ENCODE measurements at places on chromosomes 2 and 18.
A peak's percentile ranks its signal among the peaks of the same experiment; 100 is the strongest.

DNA sequence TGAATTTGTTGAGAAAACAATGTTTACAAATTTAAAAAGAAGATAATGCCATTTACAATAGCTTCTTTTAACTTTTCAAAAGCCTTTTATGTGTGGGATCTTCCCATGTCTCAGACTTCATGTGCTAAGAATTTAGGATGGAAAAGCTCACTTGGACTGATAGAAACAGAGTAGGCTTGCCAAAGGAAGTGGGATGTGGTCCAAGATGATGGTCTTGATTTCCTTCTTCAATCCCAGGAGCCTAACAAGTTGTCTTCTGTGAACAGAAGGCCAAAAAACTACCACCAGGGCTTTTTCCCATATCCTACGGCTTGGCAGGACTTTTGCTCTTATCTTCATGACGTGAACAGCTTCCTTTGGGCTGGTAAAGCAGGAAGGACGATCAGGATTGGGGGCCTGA, 9.5 kb downstream of the CXCR4 start:
- DNase-seq, result no peak

GRCh38 chr18:12638644-12639124, 19.2 kb downstream of the SPIRE1 start:
- DNase-seq, result no peak

DNA sequence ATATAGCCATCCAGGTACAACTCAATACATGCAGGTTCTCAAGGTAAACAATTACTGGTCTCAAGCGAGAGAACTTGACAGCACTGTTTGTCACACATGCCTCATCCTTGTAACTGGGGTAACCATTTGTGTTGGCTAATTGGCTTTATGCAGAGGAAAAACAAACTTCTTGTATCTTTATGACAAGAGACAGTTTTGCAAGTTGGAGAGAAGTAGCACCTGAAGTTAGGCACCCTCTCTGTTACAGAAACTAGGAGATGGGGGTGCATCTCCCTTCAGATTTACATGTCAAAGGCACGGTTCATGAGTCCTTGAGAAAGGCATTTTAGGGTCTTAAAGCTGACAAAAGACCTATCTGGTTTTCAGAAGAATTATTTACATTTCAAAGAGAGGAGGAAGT, 241.7 kb downstream of the CD226 start:
- DNase-seq, result no peak

GRCh38 chr2:96538487-96539214, 2.1 kb downstream of the ARID5A start:
- DNase-seq, result peak; percentile 97

- DNase-seq, result no peak
Observed at GRCh38 chr2:143469323-143469722, 340.1 kb downstream of the ARHGAP15 start.

DNA sequence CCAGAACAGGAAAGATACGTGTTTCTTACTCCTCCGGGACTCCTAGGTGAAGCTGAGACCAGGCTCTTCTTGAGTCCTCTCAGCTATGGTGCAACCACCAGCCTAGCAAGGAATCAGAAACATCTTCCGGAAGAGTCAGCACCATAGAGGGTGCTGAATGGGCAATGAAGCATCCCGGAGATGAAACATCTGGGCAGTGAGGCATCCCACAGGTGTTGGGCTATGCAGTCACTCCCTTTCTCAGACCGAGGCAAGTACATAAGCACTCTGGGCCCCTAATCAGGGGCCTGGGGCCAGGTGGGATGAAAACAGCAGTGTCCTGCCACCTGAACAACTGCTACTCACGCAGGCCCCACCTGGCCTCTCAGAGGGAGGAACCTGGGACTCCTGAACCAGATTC, 1.4 kb upstream of the CAPN10 start:
- no peak for DNase-seq

- no peak for DNase-seq
Observed at GRCh38 chr2:109681633-109682380, 67.6 kb downstream of the SOWAHC start.

DNA sequence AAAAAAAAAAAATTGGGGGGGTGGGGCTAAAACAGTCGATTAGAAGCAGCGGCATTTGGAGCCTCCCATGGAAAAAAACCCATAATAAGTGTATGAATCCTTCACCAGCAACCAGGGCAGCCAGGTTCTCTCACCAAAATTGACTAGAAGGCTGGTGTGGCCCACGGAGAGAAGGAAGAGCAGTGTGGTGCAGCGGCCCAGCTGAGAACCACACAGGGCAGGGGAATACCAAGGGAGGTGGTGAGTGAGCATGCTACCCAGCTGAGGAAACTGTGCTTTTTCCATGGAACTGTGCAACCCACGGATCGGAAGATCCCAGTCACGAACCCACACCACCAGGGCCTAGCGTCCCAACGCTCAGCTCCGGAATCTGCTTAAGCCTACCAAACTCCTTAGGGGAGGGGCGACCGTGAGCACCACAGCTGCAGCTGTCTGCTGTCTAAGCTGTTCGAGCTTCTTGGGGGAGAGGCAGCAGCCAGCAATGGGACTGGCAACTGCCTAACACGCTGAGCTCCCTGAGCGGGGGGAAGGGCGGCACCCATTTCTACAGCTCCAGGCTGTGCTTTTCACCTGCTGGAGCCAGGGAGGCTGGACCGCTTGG, 1037.2 kb upstream of the ACVR2A start:
- DNase-seq, result no peak

DNA sequence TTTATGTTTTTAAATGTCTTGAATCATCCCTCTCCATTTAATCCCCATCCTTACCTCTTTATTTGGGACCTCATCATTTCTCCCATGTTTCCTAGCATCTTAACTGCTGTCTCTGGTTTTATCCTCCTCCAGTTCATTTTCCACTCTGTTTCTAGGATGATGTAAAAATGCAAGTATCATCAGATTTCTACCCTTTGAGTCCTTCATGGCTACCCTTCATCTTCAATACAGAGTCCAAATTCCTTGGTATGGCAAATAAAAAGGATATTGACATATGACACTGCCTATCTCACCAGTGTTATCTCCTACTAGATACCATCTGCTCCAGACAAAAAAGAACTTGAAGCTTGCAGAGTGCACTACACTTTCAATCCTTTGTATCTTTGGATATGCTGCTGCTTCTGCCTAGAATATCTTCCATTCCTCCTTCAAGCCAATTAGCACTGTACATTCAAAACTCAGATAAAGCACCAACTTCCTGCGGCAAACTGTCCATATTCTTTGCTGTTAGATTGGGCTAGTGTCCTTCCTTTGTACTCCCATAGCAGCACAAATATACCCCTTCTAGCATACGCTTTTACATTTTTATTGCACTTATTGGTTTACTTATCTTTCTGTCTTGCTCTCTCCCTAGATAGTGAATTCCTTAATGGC, 24.6 kb upstream of the TLK1 start:
- no peak for DNase-seq

DNA sequence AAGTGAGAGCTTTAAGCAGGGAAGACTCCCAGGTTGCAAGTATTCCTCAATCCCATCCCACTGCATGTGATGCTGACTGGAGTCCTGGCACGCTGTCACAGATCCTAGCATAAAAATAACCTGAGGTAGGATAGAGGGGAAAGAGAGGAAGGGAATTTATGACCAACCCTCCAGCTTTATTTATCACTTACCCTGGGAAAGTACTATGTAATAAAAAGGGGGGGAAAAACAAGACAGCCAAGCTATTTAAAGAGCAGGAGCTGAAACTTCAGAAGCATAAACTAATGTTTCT, 122.2 kb downstream of the SLC8A1 start:
- no peak for DNase-seq

DNA sequence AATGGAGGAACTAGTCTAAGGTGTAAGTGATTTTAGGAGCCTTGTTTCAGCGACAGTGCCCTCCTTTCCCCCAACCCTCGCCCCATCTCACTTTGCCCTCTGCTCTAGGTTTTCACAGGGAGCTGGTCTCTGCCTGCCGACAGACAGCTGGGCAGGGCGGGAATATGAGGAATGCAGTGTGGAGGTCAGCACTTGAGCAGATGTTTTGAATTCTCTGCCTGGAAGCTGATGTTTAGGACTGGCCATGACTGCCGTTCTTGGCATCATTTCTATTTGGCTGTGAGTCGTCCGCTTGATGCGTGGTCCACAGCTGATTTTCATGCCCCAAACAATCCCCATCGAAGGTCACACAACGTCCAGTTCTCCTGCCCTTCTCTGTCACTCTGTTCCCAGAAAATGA, 55.1 kb upstream of the SIX3 start:
- DNase-seq, result no peak

DNA sequence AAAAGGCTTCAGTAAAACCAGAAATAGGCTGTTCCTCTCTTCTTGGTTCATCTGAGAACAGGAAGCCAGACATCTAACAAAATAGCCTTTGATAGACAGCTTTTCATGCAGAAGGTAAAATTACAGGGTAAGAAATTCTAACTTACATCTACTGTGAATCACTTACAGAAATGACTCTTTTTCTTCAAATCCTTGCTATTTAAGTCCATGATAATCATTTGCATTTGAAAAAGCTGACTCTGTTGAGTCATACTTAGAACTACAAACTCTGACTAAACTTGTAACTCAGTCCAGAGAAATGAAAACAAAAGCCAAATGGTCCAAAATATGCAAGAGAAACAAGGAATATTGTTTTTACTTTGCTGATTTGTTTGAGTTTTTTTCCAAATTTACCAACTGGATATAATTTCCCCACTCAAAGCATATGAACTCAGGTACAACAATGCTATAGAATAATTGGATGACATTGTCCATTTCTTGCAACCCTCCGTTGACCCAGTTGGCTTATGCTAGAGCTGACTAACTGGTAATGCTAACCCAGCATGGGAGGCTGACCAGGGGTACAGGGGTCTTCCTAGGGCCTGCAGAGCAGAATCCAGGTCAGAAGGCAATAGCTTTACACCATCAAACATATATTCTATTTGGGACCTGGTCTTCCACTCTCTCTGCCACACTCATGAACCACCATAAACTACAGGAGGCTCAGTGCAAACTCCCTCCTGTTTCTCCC, 18.8 kb upstream of the MREG start:
- DNase-seq, result no peak

DNA sequence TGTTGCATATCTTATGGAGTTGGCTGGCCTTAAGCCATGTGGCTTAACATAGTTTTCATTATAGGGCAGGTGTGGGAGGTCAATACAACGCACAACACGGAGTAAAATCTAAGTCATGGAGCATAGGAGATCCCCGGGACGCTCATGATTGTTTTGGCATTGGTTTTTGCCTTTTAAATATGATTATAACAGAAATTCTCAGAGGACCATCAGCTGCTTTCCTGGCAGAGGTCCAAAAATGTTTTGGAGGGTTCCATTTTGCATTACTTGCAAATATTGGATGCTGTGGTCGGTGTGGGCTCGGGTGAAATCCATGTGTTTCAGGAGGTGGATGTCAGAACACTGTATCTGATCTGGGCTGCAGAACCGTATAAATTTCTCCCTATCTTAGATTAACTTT, 3.4 kb downstream of the NCOA1 start:
- DNase-seq, result no peak

DNA sequence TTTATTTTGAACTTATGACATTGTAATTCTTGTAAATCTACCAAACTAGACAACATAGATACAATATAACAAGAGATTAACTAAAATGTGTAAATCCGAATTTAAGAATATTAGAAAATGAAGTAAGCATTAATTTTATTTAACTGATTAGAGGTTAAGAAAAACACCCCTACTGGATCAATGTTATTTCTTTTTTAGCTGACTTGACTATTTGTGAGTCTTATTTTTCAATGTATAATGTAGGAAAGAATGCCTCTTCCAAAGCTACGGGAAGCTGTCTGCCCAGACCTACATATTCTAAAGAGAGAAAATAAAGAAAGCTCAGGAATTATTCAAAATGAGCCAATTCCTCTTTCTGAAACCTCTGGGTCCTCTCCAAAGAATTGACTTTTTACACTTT, 490.8 kb upstream of the CDH7 start:
- no peak for DNase-seq

DNA sequence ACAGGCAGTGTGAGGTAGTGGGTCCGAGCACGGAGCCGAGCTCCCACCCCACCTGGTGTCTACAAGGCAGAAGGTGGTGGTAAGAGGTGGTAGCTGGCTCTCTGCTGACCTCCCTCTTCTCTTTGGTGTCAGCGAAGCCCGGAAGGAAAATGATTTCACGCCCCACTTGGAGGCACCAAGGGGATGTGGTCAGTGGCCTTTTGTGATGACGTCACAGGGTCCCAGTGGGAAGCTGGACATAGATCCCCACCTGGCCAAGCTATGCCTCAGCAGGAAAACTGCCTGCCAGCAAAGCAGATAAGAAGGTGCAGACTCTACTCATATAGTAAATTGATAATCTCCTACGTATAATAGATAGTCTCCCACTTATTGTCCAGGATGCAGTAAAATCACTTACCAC, 183.7 kb upstream of the ALKAL2 start:
- DNase-seq, result no peak

DNA sequence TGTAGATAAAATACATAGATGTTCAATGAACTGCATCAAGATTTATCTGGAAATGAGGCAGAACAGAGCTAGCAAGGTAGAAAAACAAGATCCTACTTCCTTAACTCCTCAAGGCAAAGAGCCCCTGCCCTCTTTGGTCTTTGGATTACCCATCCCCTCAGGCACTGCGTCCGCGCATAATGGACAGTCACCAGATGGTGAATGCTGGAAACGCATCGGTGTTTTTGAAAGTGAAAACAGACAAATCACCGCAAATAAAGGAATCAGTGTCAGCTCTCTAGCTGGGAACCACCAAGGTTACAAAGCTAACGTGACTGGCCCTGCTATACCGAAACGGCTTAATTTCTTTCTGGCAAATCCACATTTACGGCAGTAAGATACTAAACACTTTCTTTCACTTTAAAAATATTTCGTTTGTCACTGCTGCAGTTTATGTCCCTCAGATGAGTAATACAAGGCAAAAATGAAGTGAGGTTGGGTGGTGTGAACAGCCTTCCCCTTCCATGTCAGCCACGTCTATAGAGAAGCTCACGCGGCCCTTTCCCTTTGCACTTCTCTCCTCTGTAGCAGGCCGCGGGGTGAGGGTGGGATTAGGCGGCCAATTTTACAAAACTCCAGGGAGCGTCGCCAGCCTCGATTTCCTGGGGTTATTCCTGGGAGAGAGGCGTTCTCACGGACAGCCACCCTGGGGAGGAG, 627 bp upstream of the GALR1 start:
- DNase-seq, result no peak

GRCh38 chr2:220281771-220282170, 654.3 kb downstream of the SLC4A3 start:
- no peak for DNase-seq

DNA sequence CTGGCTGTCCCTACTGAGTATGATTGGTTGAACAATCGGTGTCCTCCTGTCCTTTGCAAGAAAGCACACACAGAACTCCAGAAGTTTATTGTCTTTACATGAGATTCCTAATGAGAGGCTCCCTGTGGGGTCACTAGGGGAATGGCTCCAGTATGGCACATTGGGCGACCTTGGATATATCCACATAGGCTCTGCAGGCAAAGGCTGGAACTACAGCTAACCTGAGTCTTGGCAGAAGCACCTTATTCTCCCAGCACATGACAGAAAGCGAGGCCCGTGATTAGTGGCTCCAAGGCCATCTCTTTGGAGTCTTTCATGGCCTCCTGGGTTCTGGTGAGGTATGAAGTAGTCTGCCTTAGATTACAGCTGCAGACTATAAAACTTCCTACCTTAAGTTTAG, 49.0 kb downstream of the ZDBF2 start:
- no peak for DNase-seq

- DNase-seq, result no peak
Observed at GRCh38 chr2:236612737-236613136, 43.1 kb downstream of the ACKR3 start.
